ENCODE measurements at places on chromosomes 2 and 18. TPM values are rescaled to one million over a fixed set of nuclear protein-coding genes. Genes with fewer than 3 reads are reported as not detected.

MYOM1 gene
- total RNA-seq = 0.05 TPM

PLEK gene
- not detected for total RNA-seq

TWSG1 gene
- total RNA-seq = 86.2 TPM

SESTD1 gene
- total RNA-seq = 15.3 TPM

ZNF516 gene
- 6.3 TPM for total RNA-seq

TIGD1 gene
- 2.7 TPM for total RNA-seq

DNAH7 gene
- total RNA-seq = not detected

EPB41L3 gene
- 57.3 TPM for total RNA-seq

IL36B gene
- not detected for total RNA-seq

MC4R gene
- total RNA-seq = not detected

FARP2 gene
- total RNA-seq = 20.3 TPM

CAPN14 gene
- not detected for total RNA-seq

KCMF1 gene
- 52.4 TPM for total RNA-seq

DIPK1C gene
- not detected for total RNA-seq

TSGA10 gene
- total RNA-seq = 1.6 TPM

GMCL1 gene
- total RNA-seq = 8.6 TPM

TNS1 gene
- total RNA-seq = 29.8 TPM

TRIM43B gene
- not detected for total RNA-seq

C2orf80 gene
- not detected for total RNA-seq

ANKRD29 gene
- 1.5 TPM for total RNA-seq

TFCP2L1 gene
- total RNA-seq = not detected

PARD6G gene
- total RNA-seq = 1.9 TPM

LOXHD1 gene
- not detected for total RNA-seq

MYO3B gene
- total RNA-seq = not detected

GKN2 gene
- total RNA-seq = not detected

RND3 gene
- total RNA-seq = 56.6 TPM

BARD1 gene
- total RNA-seq = 8.9 TPM

IL18RAP gene
- total RNA-seq = not detected

ANKRD30B gene
- not detected for total RNA-seq

MAP3K19 gene
- total RNA-seq = not detected

RTP5 gene
- total RNA-seq = not detected

LRP2 gene
- not detected for total RNA-seq

DSG4 gene
- total RNA-seq = not detected

DES gene
- not detected for total RNA-seq

DYSF gene
- total RNA-seq = 212 TPM

SPC25 gene
- total RNA-seq = 18.8 TPM

MAL gene
- not detected for total RNA-seq
